Astrocyte of the cerebellum (primary cell): ENCODE measurements at places on chromosomes 2 and 18.

DNA sequence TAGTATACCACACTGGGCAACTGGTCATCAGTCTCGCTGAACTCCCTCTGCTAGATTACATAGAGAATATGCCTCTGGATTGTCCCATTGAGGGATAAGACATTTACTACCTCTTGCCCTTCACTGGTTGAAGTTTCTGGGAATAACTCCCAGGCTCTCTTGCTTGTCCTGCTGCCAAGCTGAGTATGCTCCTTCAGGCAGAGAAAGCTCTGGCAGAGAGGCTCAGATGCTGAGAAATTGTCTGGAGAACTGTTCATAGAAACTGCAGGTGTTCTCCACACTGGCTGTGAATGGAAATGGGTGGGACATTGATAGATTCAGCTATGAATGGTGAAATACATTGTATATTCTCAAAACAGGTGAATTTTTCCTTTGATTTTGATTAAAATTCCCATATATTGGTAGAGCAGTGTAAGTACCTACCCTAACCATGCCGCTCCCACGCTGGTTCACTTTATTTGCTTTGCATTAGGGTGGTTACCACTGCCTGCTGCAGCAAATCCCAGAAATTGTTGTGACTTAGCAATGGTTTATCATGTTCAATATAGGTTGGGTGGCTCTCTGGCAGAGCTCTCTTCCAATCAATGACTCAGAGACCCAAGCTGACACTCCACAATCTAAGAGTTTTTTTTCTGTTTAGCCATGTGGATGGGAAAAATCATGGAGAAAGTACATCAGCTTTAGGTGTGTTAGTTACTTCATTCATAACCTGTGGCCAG, 36.7 kb downstream of the FAM117B start:
- peak; percentile 6 for DNase-seq

GRCh38 chr2:45857867-45858520, 206.5 kb downstream of the PRKCE start:
- no peak for DNase-seq

- DNase-seq = no peak
These were observed 192.0 kb upstream of the TANK start for GRCh38 chr2:160968183-160968582.

DNA sequence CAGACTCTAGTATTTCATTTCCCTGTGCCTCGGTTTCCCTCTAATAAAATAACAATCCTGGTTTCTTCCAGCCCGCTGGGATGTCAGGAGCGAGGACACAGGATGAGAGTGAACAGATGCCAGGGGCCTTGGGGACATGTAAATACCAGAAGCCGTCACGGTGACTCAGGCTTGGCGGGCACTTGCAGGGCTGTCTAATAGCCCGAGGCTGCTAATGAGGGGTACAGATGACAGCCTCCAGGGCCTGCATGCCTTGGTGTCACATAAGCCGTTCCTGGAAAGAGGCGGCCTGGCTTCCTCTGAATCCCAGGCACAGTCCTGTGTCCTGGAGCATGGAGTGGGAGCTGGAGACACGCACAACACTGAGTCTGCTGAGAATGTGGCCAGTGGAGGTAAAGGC, 28.2 kb downstream of the HS1BP3 start:
- DNase-seq = no peak

DNA sequence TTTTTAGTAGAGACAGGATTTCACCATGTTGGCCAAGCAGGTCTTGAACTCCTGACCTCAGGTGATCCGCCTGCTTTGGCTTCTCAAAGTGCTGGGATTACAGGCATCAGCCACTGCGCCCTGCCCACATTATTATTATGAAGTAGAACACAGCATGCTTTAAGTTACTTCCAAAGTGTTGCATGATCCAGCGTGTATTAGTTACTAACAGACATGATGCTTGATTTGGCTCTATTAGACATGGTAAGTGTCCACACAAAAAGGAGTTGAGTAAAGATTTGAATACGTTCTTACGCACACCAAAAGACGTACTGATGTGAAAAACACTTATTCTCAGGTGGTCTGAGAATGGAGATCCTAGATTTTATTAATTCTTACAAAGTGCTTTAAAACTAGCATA, 50.0 kb downstream of the SLC38A11 start:
- no peak for DNase-seq

- DNase-seq = no peak
These were observed 218.0 kb downstream of the DYSF start for GRCh38 chr2:71671203-71671854.
